Left colon (tissue), 2 donors: ENCODE measurements at places on chromosomes 1 and 21. TPM values are rescaled to one million over a fixed set of nuclear protein-coding genes. Genes with fewer than 3 reads are reported as not detected.

Gene MEGF6
- 6.3 TPM for total RNA-seq

Gene MTARC2
- total RNA-seq, result 36.2 TPM

Gene S100B
- total RNA-seq, result 7.4 TPM

Gene LDLRAD2
- 0.09 TPM for total RNA-seq

Gene ADORA1
- total RNA-seq, result 0.37 TPM

Gene KCNA3
- total RNA-seq, result 0.92 TPM

Gene GPR157
- total RNA-seq, result 14.2 TPM

Gene FCRLB
- total RNA-seq, result not detected

Gene PPM1J
- total RNA-seq, result 1.1 TPM

Gene L1TD1
- total RNA-seq, result 6.9 TPM

Gene PFKFB2
- 117 TPM for total RNA-seq

Gene FALEC
- not detected for total RNA-seq

Gene PCBP3
- total RNA-seq, result 2.5 TPM

Gene HTR1D
- total RNA-seq, result 1.1 TPM

Gene DNAJB4
- total RNA-seq, result 15.9 TPM

Gene GSTM1
- not detected for total RNA-seq

Gene PTGFR
- total RNA-seq, result 0.18 TPM

Gene LYPD8
- 366 TPM for total RNA-seq

Gene TSSK3
- 1.9 TPM for total RNA-seq

Gene OR10J1
- total RNA-seq, result not detected

Gene RIPPLY3
- not detected for total RNA-seq

Gene GREM2
- 10.0 TPM for total RNA-seq

Gene ASCL5
- total RNA-seq, result not detected

Gene FMN2
- 3.0 TPM for total RNA-seq

Gene TLCD4
- total RNA-seq, result 80.6 TPM

Gene S100A3
- total RNA-seq, result not detected

Gene CFAP107
- not detected for total RNA-seq

Gene GCSAML
- total RNA-seq, result 0.18 TPM

Gene BATF3
- total RNA-seq, result 1.1 TPM

Gene ATP1A2
- 1.8 TPM for total RNA-seq

Gene PIGM
- total RNA-seq, result 5.4 TPM

Gene IQGAP3
- 10.5 TPM for total RNA-seq

Gene SLFNL1
- 0.61 TPM for total RNA-seq

Gene PALMD
- total RNA-seq, result 2.7 TPM

Gene CCDC185
- not detected for total RNA-seq

Gene DNM3
- total RNA-seq, result 1.7 TPM
